ENCODE measurements at places on chromosomes 16 and 17.
A peak's percentile ranks its signal among the peaks of the same experiment; 100 is the strongest.

- DNase-seq = no peak
Observed at GRCh38 chr17:55040611-55041010, 72.0 kb downstream of the STXBP4 start.

GRCh38 chr17:64607862-64608565 is 54.1 kb downstream of the SMURF2 start:
- DNase-seq = no peak

DNA sequence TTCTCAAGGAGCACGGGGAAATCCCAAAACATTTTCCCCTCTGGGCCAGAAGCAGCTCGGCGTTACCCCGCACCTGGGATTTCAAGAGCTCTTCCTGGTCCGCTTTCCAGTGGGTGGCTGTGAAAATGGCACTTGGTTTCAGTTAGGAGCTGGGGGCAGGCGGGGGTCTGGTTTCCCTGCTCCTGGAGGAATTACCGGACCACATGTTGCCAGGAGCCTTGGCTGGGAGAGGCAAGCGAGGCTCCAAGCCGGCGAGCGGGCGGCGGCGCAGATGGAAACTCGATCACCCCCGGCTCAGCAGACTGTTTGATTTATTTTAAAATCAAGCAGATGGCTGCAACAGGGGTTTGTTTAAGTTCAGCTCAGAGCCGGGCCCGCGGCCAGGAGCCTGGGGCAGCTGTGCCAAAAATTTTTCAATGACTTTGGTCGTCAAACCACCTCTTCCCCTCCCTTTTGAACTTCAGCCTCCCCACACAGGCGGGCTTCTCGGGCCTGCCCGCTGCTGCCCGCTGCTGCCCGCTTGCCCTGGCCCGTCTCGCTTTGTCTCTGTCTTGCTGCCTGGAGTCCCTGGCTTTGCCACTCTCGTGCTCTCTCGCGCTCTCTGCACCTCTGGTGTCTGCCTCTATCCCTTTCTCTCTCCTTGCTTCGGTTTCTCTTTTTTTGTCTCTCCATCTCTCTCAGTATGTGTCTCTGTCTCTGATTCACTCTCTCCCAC is 108.0 kb upstream of the CIBAR2 start:
- no peak for DNase-seq

DNA sequence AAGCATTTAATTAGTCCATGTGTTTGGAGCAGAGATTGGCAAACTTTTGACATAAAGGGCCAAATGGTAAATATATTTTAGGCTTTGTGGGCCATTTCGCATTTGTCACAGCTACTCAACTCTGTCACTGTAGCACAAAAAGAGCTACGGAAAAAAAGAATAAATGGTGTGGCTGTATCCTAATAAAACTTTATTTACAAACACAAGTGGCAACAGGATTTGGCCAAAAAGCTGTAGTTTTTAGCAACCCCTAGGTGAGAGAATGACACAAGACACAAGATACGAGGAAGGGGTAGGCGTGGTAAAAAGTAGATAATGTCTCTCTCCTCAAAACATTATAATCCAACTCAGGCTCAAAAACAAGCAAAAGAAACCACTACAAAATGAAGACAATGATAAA is 66.5 kb downstream of the TTC19 start:
- no peak for DNase-seq

- DNase-seq = peak; percentile 32
Observed at GRCh38 chr17:30378241-30378824, 394 bp upstream of the CPD start.

GRCh38 chr17:17447264-17447663 is 29.5 kb upstream of the MED9 start:
- DNase-seq = no peak

DNA sequence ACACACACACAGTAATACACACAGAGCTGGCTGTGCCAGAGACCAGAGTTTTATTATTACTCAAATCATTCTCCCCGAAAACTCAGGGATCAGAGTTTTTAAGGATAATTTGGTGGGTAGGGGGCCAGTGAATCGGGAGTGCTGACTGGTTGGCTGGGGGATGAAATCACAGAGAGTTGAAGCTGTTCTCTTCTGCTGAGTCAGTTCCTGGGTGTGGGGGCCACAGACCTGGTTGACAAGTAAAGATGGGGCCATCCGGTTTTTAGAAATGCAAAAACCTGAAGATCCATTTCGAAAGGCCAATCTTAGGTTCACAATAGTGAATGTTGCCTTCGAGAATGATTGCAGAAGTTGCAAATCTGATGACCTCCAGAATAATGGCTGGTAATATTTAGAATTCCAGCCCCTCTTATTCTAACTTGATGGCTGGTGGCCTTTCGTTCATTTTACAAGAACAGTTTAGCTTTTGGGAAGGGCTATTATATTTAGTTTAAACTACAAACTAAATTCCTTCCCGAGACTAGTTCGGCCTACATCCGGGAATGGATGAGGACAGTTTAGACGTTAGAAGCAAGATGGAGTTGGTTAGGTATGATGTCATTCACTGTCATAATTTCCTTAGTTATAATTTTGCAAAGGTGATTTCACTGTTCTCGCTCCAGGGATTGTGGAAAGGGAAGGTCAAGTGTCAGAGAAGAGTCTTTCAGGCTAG is 123.2 kb downstream of the KCNJ18 start:
- DNase-seq = no peak

DNA sequence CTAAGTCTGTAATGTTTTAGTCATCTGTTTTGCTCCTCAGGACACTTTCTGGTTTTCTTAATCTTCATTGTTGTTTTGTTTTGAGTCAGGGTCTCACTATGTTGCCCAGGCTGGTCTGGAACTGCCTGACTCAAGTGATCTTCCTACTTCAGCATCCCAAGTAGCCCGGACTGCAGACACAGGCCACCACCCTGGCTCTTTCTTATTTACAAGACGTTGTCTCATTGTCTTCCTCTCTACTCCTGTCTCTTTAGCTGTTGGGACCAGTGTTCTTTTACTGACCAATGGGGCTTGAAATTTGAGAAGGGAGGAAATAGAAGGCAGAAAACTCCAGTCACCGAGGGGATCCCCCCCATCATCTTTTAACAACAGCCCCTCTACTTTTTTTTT is 1.2 kb downstream of the SCPEP1 start:
- DNase-seq = no peak

DNA sequence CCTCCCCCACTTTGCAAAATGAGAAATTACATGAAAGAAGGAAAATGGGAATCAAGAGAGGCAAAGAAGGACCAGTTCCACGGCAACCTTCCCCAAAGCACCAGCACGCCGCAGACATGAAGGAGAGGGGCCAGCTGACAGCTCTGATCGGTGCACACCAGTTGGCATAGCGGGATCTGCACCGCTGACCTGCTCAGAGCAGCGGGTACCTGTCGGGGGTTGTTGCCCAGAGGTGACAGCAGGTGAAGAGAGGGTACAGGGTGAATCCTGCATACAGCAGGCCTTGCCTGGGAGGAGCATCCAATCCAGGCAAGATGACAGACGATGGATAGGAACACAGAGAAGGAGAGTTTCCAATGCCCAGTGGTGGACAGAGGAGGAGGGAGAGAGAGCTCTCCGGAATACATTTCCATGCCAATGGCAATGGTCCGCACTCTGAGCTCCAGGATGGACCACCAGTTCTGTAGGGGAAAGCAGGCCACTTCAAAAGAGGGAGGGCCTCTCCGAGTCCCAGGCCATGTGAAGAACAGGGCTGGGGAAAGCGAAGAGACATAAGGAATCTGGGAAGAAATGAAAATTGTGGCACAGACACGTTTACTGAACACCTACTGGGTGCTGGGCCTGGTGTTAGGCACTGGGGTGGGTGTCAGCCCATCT is 24.0 kb downstream of the CEP295NL start:
- DNase-seq = no peak

GRCh38 chr17:83145358-83145738 is 65.9 kb downstream of the METRNL start:
- DNase-seq = no peak

- no peak for DNase-seq
Observed at GRCh38 chr17:62162898-62163297, 97.8 kb upstream of the MED13 start.

DNA sequence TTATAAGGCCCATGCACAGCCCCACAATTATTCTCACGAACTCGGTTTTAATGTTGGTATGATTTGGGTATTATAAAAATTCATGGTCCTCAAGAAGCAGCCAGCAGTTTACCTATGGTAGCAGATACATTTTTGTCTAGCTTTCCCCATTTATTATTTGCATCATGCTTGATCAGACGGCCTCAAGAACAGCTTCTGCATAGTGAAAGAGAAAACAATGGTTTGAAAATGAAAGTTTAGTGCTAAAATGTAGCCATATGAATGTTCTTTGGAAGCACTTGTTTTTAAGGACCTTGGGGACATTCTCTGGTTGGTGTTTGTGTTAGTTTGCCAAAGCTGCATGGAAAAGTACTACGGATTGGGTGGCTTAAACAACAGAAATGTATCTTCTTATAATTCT is 72.4 kb upstream of the CPHXL start:
- DNase-seq = no peak

- DNase-seq = no peak
Observed at GRCh38 chr17:80998118-80998747, 6.6 kb downstream of the CHMP6 start.

DNA sequence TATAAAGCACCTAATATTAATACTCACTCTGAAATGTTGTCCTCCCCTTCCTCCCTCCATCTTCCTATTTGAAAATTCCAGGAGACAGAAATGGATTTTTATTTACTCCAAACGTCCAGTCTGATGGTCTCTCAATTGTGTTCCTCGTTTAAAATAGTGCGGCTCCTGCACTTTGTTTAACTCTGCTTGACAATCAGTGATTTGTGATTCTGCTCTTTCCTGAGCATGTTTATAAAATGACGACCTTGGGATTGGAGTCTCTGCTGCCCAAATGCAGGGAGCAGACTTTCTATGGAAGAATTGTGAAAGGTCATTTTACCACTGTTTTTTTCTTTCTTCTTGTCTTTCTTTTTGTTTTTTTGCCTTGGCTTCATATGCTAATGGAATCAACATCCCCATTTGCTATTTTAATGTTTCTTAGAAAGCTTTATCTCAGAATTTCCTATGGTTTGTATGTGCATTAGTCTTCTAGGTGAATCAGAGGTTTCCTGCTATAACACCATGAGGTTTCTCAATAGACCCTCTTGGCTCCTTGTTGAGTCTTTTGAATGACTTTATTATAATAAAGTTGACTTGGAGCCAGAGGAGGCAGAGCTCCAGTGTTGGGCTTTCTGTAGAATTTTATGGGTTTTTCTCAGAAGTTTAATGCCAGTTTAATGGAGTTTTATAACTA is 376.5 kb downstream of the CDH11 start:
- no peak for DNase-seq

DNA sequence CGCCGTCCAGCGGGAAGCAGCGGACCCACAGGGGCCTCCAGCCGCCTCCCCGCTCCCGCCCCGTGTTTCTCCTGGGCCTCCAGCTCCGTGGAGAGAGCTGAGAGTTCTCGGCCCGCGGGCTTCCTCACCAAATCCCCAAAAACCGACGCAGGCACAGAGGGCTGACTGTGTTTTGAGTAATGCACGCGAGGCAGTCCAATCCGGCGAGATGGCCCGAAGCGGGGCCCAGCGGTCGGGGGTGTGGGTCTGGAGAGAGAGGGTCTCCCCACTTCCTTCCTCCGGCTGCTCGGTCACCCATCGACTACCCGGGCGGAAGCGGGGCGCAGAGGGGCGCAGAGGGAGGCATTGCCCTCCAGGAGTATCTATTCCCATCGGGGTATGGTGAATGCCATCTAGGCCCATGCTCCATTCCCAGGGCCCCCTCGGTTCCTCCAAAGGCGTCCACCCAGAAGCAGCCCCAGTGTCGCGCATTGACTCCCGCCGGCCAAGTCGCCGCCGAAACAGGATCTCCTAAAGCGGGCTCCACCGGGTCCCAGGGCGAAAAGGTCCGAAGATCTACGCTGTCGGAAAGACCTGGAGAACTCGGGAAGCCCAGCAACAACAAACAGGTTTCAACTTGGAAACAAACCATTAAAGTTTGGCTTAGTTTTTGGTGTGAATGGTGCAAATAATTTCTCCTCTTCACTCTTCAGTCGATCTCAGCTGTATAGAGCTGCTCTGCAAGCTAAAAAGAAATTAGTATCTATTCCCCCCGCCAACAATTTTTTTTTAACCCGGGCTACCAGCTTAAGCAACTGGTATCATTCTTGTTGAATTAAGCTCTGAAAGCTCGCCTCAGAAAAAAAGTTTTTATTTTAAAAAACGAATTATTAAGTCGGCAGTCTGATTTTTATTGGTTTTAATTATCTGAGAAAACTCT is 19.2 kb upstream of the HOXB13 start:
- DNase-seq = no peak

DNA sequence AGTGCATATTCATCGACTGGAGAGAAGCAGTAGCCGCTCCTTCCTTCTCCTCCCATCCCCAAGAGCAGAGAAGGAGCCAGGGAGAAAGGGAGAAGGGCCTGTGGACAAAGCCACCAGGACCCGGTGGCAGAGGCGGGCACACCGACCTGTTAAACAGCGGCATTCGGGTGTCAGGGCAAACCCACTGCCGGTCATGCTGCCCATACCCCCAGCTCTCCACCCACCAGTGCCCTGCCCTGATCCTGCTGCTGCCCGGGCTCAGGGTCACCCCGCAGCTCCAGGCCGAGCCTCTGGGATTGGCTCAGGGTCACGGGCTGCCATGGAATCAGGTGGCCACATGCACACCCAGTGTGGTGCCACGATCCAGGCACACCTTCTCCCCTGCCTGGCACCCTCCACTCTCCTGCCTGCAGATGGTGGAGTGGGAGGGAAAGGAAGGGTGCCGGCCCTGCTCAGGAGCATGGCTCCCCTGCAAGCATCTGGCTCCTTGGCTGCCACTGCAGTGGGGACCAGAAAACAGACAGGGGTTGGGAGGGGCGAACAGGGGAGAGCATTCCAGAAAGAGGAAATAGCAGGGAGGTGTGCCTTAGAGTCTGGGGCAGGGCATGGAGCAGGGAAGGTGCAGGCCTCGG is 18.3 kb upstream of the RASD1 start:
- no peak for DNase-seq

GRCh38 chr16:68539711-68540239 is 684 bp downstream of the ZFP90 start:
- DNase-seq = no peak

DNA sequence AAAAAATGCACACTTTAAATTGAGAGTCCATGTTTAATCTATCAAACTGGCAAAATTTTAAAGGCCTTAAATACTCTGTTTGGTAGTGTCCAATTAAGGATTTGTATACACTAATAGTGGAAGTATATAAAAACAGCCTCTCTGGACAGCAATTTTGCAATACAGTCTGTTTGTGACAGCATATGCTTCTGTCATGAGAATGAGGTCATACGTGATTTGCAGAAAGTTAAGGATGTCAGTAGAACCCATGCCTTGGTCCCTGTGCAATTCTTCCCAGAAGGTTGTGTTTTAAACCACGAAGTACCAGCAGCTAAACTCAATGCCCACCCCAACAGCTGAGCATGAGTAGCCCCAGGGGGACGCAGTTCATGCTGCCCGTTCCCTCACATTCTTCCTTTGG is 78.4 kb downstream of the AIPL1 start:
- no peak for DNase-seq

Data from stimulated activated CD8-positive, alpha-beta memory T cell treated with anti-CD3 and anti-CD28 coated beads, Interleukin-12 subunit alpha, Interleukin-12 subunit beta, amount 100 ng/mL, for 1 hour (primary cell).